ENCODE measurements at places on chromosomes 7 and 10.

- DNase-seq, result no peak
- H3K27ac ChIP-seq, result no peak overlapping the region
- no peaks in the 10 kb centered on the region for H3K27me3 ChIP-seq
- no peak overlapping the region for H3K4me3 ChIP-seq
- H3K36me3 ChIP-seq, result no peaks in the 10 kb centered on the region
Measured at GRCh38 chr7:140281960-140282359, 105.2 kb upstream of the KDM7A start.

DNA sequence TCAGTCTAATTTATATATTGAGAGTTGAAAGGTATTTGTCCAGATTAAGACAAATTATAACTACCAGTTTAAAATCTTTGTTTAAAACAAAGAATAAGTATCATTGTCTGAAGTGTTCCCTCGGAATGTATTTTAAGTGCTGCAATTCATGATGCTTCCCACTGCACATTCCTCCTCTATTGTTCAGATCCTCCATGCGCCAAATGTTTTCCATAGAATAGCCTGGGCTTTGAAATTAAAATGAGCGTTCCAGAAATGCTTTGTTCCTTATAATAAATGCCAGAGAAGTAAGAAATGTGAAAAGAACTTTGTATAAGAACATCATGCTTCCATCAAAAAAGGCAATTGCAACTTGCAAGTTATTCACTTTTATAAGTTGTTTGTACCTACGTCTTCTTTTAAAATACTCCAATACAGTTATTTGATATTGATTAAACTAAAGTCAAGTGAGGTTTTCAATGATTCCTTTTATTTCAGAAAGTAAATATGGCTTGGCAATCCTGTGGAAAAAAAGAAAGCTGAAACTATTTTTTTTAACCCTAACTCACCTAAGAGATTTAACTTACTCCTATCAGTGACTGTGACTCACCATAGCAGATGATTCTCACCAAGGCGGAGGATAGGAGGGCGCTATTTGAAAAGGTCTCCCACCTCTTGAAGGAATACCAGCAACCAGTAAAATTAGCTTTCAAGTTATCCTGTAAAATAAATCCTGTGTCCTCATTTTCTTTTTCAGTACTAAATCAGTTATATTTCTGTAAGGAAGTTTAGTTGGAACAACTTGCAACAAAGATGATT lies 85.8 kb downstream of the CTNNA3 start:
- no peaks in the 10 kb centered on the region for H3K36me3 ChIP-seq
- no peaks in the 10 kb centered on the region for H3K27me3 ChIP-seq
- H3K4me1 ChIP-seq, result no peaks in the 10 kb centered on the region
- H3K4me3 ChIP-seq, result no peak overlapping the region

- DNase-seq, result no peak
- H3K4me3 ChIP-seq, result no peak overlapping the region
Measured at GRCh38 chr10:114795039-114795438, 26.5 kb upstream of the FHIP2A start.

DNA sequence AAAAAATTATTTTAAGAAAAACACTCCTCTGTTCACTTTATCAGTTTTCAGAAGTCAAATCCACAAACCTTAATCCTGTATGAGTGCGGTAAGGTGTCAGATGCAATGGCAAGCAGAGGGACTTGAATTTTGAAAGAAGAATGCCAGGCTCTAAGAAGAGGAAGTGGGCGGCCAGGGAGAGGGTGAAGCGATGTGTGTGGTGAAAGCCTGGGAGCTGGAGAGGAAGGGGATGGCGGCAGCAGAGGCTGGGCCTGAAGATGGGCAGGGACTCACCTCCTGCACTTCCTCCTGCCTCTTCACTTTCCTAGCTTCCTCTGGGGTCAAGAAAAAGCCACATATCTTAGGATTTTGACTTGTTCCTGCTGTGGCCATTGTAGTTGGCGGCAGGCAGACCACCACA lies 609.6 kb downstream of the PARD3 start:
- no peak overlapping the region for H3K27ac ChIP-seq
- no peak for DNase-seq

DNA sequence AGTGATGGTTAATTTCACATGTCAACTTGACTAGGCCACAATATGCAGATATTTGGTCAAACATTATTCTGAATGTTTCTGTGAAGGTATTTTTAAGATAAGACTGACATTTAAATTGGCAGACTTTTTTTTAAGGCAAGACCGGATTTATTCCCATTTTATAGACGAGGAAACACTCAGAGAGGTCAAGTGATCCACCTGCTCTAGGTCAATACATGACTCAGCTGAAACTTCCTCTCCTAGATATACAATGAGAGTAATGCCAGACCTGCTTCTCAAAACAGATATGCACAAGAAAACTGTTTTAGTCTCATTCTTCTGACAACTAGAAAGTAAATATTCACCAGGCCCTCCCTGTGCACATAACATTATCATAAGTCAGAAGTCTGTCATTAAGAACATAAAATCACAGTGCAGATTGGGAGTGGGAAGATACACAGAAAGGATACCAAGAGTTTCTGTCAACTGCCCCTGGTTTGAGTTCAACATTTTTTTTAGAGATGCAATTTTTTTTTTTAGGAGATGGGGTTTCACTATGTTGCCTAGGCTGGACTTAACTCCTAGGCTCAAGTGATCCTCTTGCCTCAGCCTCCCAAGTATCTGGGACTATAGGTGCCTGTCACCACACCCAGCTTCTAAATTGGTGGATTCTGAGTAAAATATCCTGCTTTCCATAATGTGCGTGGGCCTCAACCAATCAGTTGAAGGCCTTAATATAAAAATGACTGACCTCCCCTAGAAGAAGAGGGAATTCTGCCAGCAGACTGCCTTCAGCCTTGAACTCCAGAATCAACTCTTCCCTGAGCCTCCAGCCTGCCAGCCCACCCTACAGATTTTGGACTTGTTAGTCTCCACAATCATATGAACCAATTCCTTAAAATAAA lies 121.4 kb downstream of the ZFAND4 start:
- H3K36me3 ChIP-seq, result no peaks in the 10 kb centered on the region
- DNase-seq, result no peak
- no peaks in the 10 kb centered on the region for H3K27me3 ChIP-seq
- no peak overlapping the region for H3K27ac ChIP-seq
